ENCODE measurements at places on chromosomes 16 and 17.

GRCh38 chr16:12289175-12290063 is 312.9 kb downstream of the SNX29 start:
- no peak for DNase-seq

GRCh38 chr16:20363191-20363590 is 10.7 kb upstream of the UMOD start:
- DNase-seq = no peak

- no peak for DNase-seq
Measured at GRCh38 chr16:14186007-14186794, 115.1 kb downstream of the MRTFB start.

GRCh38 chr16:70592106-70592571 is 54.2 kb upstream of the IL34 start:
- DNase-seq = no peak

- DNase-seq = no peak
Measured at GRCh38 chr17:37607637-37608331, 1.4 kb downstream of the SYNRG start.

GRCh38 chr17:68909066-68909465 is 46.1 kb downstream of the ABCA8 start:
- no peak for DNase-seq

DNA sequence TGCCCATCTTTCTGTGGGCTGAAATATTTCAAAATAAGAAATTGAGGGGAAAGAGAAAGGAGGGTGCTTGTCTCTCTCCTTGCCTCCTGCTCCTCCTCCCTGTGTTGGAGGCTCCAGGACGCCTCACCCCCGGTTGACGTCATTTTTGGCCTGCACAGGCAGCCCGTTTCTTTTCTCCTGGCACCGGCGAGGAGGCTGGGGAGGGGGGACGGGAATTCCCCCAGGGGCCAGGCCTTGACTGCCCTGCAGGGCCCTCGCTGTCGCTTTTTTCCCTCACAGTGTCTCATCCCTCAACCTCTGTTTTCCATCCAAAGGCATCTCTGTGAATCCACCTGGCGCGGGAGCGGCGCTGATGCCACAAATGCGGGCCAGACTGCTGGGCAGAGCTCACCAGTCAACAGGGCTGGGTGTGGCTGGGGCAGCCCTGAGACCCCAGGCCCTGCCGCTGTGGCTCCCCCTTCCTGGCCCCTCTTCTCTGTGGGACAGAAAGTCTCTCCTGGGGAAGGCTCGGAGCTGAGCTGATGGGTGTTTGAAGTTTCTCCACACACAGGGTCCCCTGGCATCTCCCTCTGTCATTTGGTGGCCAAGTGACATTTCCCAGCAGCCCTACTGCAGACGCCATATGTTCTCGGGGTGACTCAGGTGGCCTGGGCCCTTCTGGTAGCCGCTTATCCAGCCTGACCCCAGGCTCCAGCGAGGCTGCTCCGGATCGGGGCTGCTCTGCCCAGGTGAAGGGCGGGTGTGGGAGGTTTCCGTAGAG is 16.0 kb downstream of the CENPX start:
- DNase-seq = no peak

DNA sequence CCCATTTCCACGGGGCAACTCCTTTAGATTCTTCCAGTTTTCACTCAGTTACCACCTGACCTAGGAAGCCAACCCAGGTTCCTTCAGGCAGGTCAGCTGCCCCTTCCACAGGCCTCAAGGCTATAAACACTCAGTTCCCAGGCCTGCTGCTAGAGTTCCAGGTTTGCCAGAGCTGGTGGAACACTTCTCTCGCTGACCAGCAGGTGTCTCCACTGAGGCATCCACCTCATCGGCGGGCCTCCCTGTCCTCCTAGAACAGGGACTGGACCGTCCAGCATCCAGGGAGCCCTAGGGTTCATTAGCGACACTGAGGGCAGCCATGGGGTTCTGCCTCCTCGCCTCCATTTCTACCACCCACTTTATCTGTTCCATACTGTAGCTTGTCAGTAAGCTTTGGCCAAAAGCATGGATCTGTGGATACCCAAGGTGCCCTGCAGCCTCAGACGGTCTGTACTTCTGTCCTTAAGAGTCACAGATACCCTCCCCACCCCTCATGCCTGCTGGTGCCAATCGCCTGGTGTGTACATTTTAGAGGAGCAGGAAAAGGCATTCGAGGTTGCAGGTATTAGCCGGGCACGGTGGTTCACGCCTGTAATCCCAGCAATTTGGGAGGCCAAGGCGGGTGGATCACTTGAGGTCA is 29.0 kb downstream of the PIMREG start:
- peak; percentile 67 for DNase-seq

- DNase-seq = no peak
Measured at GRCh38 chr17:58531661-58532554, 17.5 kb upstream of the MTMR4 start.

DNA sequence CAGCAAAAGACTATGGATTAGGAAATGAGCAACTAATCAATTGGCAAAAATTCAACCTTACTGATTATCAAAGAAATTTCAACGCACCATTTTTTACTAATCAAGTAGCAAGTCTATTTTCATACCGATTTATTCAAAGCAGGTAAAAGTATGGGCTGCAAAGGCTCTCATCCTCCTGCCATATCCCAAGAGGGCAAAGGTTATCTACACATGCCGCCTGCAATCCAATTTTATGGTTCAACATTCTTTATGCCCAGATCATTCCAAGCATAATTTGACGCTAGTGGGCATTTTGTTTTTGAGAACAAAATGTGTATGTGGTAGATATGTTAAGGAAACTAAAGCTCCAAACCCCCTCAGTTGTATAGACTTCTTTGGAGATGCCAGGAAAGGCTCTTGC is 270.6 kb downstream of the MAF start:
- DNase-seq = no peak

DNA sequence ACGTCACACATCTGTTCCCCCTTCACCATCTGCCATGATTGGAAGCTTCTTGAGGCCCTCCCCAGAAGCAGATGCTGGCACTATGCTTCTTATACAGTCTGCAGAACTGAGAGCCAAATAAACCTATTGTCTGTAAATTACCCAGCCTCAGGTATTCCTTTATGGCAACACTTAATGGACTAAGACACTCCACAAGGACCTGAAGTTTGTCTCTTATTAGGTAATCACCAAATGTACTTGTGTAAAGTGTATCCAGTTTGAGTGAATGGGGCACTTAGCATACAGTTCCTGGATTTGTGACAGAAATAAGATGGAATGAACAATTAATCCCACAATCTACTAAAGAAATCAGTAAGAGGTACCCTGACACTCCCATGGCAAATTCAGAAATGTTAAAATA is 105.3 kb downstream of the SLC39A11 start:
- DNase-seq = no peak

DNA sequence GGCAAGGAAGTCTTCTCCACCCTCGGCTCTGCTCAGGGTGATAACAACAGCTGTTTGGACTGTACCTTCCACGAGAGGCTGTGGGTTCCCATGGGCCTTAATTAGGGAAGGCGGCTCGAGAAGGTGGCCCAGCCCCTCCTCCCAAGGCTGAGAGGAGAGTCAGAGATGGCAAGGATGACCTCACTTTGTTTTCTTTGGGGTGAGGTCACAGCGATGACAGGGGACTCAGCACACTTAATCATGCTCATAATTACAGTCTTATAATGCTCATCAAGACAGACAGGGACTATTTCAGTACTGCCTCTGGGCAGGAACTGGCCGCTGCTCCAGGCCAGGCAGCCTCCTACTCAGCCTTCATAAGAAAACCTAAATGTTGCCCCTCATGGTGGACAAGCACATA is 19.7 kb downstream of the WFDC1 start:
- no peak for DNase-seq

- no peak for DNase-seq
Measured at GRCh38 chr17:40417258-40417608, 463 bp downstream of the TOP2A start.

DNA sequence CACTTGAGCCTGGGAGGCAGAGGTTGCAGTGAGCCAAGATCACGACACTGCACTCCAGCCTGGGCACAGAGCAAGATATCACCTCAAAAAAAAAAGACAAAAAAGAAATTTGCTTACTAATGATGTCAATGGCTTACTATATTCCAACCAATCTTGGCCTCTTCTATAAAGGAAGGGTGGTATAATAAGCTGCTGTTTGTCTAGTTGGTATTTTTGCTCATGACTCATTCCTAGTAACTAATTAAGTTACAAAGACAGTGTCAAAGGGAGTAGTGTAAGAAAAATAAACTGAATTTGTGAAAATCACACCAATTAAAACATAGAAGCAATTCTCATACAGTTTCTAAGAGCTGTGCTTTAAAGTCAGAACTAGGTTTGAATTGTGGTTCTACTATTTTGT is 82.5 kb downstream of the NLK start:
- no peak for DNase-seq

- no peak for DNase-seq
Measured at GRCh38 chr16:2388875-2389433, 40.3 kb upstream of the CCNF start.

- no peak for DNase-seq
Measured at GRCh38 chr17:66114609-66115008, 77.3 kb downstream of the CEP112 start.

DNA sequence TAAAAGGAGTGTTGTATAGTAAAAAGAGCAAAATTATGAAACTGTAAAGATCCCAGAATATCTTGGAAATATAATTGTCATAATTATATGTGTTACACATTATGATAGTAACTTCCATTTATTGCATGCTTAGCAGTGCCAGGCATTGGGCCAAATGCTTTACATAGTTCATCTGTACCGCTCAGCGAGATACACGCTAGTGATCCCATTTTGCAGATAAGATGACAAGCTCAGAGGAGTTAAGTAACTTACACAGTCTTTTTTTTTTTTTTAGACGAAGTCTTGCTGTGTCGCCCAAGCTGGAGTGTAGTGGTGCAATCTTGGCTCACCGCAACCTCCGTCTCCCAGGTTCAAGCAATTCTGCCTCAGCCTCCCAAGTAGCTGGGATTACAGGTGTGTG is 6.8 kb upstream of the EZH1 start:
- no peak for DNase-seq

GRCh38 chr16:57069635-57070370 is 22.6 kb upstream of the CPNE2 start:
- no peak for DNase-seq

- DNase-seq = peak; percentile 37
Measured at GRCh38 chr17:19502517-19502916, 31.1 kb upstream of the SLC47A1 start.

DNA sequence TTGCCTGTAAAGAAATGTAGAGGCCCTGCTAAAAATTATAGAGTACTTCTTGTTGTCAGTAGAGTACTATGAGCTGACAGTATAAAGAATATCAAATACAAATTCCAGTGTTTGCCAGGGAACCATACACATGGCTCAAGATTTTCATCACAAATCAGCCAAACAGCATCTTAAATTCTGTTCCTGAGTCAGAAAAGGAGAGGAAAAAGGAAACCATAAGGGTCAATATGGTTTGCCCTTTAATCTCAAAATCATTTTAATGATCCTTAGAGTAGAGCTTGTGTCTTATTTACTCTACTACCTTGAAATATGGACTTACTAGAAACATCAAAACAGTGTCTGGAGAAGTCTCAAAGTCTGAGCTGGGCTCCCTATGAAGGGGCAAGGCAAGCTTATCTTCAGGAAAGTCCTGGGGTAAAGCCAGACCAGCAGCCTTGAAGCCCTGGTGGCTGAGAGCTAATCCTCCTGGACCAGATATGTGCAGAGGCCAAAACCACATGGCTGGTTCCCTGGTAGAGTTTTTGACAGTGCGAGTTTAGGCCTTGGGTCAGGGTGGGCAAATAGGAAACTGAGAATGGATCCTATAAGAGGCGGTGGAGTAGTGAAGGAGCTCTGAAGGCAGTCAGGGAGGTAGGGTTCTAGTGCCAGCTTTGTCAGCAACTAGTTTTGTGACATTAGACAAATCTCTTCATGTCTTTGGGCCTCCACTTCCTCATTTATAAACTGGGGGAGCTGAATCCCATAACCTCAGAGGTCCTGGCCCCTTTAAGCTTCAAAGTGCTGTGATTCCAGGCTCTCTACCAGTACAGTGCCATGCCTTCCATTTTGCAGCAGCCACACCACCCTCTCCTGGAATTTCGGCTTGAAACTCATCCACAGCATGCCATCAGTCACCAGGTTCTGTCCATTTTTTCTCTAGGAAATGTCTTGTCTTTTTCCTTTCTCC is 38.9 kb downstream of the MRTFB start:
- no peak for DNase-seq

DNA sequence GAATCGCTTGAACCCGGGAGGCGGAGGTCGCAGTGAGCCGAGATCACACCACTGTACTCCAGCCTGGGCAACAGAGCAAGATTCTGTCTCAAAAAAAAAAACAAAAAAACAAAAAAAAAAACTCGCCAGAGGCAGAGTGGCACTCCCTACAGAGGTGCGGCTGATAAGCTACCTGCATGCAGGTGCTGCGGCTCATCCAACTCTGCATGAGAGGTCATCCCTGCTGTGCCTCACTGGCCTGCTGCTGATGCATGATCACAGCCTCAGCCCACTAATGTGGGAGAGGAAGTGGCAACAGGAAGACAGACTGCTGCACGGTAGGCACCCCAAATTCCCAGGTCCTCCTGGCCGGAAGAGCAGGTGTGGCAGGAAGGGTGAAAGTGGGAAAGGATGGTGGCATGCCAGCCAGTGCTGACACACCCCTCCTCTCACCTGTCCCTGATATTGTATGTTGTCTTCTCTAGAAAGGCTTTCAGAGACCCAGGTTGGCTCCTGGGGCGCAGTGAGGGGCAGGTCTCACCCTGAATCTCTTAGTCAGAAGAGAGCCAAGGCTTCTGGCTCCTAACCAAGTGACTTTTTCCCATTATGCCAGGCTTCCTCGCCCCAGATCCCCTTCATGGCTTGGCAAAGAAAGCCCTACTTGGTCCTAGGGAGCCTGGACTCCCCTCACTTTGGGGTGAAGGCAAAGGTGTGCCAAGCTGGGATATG is 11.8 kb downstream of the NXPH3 start:
- no peak for DNase-seq

DNA sequence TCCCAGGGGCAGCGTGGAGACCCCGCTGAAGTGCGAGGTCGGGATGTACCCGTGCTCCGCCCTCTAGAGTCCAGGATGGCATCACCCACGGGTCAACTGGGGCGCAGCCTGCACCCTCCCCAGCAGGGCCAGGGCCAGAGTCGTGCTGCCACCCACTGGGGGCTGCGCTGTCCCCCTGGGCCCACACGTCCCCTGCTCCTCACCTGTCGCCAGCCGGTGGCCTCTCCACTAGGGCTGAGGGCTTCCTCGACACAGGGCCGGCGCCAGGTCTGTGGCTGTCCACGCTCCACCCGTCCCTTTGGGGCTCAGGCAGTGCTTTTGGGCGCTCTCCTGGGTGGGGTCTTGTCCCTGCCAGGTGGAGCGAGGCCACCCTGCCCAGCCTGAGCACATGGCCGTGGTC is 11.6 kb upstream of the PRR35 start:
- no peak for DNase-seq
